Activated CD4-positive, alpha-beta T cell treated with anti-CD3 and anti-CD28 coated beads, Interleukin-2, amount 10 ng/mL, durations not matched to agents 24 days and 14 days (primary cell): ENCODE measurements at places on chromosomes 5 and 9.

DNA sequence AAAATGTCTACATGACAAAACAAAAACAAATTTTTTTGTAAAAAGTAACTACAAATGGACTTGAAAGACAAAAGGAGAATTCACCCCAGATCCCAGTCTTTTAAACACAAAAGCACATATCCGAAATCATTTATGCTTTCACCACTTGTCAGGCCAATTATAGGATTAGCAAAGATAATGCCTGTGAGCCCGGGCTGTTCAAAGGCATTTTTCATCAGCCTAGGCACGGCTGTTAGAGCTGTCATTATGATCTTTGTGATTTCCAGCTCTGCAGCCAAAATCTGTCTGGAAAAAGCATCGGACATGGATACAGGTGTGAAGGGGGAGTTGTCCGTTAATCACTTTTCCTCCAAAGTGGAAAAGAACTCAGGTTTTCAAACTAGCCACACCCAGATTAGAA lies 23.6 kb upstream of the RAB14 start:
- DNase-seq = no peak

DNA sequence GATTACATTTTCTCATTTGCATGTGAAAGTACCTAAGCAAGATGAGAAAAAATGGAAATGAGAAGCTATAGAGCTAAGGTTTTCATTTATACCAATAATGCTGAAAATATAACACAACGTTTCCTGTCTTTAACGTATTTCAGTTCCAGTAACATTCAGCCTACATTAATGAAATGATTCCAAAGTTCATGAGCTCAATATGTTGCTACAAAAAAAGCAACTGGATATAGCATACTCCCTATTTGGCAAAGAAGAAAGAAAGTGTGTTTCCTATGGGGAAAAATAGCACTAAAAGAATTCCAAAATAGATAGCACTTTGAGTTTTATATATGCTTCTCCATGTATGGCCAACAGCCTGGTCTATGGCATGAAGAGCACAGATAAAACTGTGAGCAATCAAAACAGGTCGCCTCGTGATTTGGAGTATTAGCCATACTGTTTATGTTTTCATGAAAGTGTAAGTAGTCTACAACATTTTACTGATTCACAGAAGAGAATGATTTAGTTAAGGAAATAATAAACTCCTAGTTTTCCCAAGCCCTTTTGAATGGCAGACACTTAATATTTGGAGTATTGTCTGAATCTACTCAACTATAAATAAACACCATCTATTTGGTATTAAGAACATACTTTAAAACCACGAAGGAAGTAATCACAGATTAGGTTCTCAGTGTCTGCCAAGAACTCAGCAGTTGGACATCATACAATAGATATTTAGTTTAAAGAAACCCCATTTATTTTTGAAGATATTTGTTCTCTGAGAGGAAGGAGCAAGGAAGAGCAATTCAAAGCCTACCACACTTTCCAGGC lies 258.7 kb upstream of the RASA1 start:
- DNase-seq = no peak

DNA sequence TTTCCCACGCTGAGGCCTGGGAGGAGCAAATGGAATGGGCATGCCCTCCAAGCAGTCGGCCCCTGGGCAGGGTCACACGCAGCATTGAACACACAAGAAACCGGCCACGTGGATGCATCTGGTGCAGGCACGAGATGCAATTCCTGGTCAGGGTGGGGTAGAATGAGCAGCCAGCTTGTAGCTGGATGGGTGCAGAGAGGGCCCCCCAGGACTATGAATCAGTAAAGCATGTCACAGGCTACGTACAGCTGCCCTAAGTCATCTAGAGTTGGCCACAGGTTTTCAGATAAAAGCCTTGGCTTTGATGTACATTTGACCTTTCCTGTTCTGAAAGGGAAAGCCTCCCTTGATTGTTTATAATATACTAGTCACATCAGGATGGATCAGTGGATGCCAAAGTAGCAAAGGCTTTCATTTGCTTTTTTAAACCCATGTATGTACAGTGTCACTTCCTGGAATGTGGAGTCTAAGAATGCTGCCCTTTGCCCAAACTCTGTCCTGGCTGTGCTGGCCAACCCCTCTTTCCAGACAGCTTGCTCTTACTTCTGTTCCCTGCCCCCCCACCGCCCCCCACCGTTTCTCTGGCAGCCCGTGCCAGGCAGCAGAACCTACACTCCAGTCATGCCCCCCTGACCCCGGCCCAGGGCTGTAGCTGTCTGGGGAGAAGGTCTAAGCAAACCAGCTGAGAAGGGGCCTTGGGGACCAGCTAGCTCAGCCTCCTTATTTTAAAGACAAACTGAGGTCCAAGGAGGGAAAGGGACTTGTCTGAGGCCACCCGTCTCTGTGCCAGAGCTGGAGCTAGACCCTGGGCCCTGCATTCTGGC lies 169.2 kb downstream of the HSPA4 start:
- DNase-seq = no peak

- DNase-seq = no peak
These were observed 69.0 kb downstream of the DAB2IP start for GRCh38 chr9:121720311-121721057.

GRCh38 chr9:3647652-3648051 lies 121.9 kb upstream of the RFX3 start:
- DNase-seq = no peak

DNA sequence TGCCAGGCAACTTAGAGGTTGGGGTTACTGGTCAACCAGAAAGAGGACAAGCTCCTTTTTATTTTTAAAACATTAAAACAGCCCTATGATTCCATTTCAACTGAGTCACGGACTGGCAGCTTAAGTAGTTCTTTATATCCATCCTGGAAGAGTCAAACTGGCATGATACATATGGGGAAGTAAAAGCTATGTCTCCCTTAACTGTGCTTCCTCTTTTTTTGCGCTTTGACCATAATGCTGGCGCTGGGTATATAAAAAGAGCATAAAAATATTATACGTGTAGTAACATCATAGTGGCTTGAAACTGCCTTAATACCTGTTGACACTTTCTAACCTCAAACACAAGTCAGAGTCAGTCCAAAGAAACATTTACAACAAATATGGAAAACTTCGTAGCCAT lies 274.4 kb downstream of the CSNK1G3 start:
- no peak for DNase-seq

DNA sequence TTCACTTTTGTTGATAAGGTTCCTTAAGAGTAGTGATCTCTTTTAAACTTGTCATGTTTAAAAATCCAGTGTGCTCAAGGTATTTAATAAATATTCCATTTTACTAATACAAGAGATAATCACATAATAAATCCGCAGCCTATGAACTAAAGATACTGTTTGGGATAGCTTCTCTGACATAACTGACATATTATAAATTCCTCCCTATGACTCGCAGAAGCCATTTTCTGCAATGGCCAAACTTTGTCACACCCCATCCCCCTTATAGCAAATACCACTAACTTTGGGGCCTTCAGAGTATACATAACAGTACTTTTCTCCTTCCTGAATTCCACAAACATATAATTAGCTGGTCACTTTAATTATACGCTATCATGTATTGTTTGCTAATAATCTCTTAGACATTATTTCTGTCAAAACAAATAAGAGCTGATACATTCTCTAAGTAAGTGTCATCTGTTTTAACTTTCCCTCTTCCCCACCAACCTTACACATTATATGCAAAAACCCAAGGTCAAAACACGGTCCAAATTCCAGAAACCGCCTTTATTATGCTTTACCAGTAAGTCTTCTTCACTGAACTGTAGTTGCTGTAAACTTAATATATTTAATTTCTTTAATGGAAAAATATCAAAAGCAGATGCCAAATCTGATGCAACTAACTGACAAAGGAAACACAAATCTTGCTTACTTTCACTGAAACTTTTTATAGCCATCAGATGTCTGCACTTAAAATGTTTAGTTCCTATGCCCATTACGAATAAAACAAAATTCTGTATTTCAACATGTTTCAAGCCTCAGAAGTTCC lies 971 bp downstream of the TMEM267 start:
- no peak for DNase-seq

GRCh38 chr9:15640121-15640520 lies 87.3 kb downstream of the CCDC171 start:
- DNase-seq = no peak

GRCh38 chr9:34381323-34381722 lies 4.6 kb upstream of the MYORG start:
- peak; percentile 70 for DNase-seq

DNA sequence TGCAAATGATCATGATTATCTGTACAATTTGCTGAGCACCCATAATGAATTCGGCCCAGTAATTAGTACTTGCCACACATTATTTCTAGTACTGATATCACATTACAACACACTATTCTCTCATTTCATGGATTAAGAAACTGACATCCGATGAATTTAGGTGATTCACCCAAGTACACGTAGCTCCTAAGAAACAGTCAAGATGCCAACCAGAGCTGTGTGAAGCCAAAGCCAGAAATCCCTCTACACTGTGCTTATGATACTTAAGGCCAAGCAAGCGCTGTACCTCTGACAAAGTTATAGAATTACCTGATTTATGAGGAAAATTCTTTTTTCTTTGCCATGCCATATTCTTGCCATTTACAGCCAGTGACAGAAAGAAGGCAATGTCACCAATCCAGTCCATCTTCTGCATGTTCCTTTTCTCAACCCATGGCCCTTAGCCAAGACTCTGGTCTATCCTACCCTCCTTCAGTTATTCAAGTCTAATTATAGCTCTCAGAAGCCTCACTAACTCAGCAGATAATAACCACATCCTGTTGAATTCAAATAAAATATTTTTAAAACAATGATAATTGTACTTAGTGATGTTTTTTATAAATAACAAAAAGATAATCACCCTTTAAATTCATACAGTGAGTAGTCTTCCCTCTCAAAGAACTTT lies 74.3 kb upstream of the PTGER4 start:
- no peak for DNase-seq

DNA sequence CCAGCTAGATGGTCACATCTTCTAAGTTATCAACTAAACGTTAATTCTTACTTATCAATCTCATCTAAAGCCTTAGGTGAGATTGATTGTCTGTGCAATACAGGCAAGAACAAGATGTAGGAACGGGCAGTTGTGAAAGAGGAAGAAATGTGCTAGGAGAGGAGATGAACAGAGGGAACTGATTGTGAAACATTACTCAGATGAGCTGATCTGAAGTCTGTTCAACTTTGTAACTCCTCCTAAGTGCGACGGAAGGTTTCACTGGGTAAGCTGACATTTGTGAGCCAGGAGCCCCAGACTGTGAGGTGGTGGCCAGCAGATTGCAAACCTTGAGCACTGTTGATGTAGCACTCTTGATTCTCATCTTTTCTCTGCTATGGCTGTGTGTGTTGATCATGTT lies 204.1 kb downstream of the CD180 start:
- DNase-seq = peak; percentile 47

- no peak for DNase-seq
These were observed 65.5 kb upstream of the TBCA start for GRCh38 chr5:77841616-77842015.
